Dorsolateral prefrontal cortex (tissue), 122 donors: ENCODE measurements at places on chromosomes 5 and 9.

DNA sequence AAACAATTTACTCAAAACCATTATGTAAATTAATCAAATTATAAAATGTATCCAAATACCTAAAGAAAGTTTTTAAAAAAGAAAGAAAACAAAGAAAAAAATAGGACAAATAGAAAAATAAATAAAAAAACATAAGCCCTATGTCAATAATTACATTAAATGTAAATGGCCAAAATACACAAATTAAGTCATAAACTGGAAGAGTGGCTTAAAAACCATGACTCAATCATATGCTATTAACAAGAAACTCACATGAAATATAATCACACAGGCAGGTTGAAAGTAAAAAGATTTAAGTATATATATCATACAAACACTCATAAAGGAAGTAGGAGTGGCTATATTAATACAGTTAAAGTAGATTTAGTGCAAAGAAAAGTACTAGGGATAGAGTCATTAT is 95.3 kb downstream of the PRELID2 start:
- DNase-seq = no peak

GRCh38 chr5:3321119-3321760 is 274.4 kb upstream of the IRX1 start:
- DNase-seq = no peak

- DNase-seq = no peak
These were observed 54.2 kb downstream of the WHRN start for GRCh38 chr9:114450833-114451706.

GRCh38 chr9:94639999-94640376 is 670 bp upstream of the FBP1 start:
- no peak for DNase-seq

GRCh38 chr9:77811832-77812231 is 163.7 kb upstream of the GNA14 start:
- no peak for DNase-seq

GRCh38 chr9:136831720-136832104 is 10.6 kb upstream of the AJM1 start:
- no peak for DNase-seq

GRCh38 chr5:137669811-137670210 is 66.1 kb downstream of the KLHL3 start:
- no peak for DNase-seq

GRCh38 chr5:122788996-122789395 is 14.1 kb downstream of the SNX2 start:
- no peak for DNase-seq

DNA sequence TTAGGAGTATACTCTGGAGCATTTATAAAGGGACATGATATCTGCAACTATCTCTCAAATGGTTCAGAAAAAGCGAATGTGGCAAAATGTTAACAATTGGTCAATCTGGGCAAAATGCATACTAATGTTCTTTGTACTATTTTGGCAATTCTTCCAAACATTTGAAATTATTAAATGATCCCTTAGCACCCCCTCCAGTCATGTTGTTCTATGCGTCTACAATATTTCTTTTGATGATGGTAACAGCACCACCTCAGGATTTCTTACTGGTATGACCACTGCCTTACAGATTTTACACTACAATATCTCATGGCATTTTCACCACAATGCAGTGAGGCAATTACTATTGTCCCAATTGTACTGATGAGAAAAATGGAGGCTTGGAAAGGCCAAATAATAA is 52.9 kb upstream of the TRIO start:
- DNase-seq = no peak

- no peak for DNase-seq
These were observed 47.7 kb upstream of the GLRX start for GRCh38 chr5:95870105-95870672.

DNA sequence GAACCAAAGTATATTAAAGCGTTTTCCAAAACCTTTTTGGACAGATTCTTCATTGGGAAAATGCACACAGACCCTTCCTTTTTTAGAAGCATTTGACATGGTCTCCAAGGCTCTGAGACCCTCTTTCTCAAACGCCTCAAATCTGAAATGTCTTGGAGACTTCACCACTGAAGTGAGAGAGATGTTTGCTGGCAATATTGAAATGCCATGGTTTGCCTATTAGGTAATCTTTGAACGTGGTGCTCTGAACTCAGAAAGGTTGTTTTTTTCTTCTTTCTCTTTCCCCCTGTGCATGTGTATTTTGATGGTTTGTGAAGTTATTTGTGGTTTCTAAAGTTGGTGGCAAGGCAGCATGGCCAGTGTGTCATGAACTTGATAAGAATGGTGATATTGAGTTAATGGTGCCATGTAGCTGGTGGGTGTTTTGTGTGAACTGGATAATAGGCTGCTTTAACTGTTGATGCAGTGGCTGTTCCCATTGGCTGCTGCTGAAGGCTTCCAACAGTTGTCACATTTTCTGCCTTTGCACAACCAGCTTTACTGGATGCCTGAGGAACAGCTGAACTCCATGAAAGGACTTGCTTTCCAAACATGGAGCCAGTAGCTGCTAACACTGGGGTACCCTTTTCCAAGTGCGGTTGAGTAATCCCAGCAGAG is 1.7 kb downstream of the PALM2AKAP2 start:
- no peak for DNase-seq

DNA sequence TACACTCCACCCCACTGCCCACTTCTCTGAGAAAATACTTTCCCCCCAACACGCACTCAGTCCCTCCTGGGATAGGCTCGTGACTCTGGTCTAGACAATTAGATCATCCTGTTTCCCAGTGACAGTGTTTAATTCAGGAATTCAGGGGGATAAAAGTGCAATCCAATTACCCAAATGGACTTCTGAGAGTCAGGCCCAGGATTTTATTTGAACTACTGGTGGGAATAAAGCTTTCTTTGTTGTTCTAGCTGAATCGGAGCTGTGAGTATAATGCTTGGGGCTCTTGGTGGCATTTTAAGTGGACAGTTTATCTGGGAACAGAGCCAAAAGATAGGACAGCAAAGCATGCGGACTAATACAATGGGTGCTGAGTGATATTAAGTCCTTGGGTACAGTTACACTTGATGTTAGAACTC is 683.3 kb downstream of the MAT2B start:
- no peak for DNase-seq

DNA sequence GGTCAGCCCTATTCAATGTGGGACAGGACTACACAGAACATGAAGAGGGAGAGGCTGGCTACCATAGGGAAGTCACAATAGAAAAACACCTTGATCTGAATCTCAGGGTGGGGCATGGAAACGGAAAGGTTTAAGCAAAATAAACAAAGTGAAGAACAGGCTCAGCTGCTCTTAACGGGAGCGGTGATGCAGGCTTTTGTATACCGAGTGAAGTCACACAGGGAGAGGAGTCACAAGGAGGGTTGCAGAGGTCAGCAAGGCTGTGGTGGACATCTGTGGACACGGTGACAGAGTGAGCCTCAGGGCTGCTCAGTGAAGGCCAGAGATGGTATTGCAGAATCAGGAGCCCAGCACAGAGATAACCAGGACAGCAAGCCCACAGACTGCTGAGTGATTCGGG is 30.6 kb upstream of the SEMA4D start:
- peak; percentile 18 for DNase-seq

DNA sequence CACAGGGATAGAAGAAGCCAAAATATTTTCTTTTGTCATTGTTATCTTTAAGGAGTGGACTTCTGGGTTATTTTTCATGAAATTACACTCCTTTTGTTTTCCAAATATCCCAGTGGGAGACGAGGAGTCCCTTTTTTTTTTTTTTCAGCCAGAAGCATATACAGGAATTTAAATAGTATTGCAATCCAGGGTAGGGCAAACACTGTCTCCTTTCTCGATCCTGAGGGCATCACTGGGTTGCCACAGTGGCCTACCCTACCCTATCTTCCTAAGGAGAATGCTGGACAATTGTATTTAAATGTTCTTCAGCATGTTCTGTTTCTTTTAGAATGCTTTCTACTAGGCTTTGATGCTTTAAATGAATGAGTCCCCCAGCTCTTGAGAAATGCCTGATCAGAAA is 47.9 kb downstream of the LRRC70 start:
- no peak for DNase-seq

DNA sequence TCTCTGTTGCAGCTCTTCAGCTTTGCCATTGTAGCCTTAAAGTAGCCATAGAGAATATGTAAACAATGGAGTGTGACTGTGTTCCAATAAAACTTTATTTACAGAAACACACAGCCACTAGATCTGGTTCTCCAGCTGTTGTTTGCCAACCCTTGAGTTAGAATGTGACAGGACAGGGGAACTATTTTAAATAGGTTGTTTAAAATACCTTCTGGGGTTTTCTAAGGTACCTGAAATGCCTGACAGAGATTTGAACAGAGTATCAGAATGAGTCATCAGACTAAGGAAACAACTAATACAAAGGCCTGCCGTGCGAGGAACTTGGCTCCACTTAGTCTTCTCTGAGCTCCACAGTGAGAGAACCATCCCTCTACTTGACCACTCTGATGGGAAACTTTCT is 85.4 kb downstream of the HSD17B4 start:
- no peak for DNase-seq

DNA sequence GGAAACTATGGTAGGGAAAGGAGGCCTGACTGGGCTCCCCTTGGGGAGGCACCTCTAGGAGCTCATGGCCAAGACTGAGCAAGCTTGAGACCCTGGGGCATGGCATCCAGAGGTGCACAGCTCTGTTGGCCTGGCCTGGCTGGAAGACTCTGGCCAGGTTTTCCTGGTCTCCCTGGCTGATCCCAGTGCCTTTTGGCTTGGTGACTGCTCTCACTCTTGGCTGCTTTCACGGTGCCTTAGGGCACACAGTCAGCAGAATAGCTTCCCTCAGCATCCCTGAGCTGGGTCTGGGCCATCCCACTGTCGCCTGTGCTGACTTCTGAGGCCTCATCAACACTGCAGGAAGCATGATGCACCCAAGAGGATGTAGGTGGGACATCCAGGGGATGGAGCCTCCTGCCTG is 13.4 kb upstream of the DELE1 start:
- no peak for DNase-seq

GRCh38 chr9:76586390-76587314 is 127.7 kb downstream of the GCNT1 start:
- DNase-seq = no peak

GRCh38 chr9:124122813-124123462 is 111.4 kb downstream of the LHX2 start:
- no peak for DNase-seq

DNA sequence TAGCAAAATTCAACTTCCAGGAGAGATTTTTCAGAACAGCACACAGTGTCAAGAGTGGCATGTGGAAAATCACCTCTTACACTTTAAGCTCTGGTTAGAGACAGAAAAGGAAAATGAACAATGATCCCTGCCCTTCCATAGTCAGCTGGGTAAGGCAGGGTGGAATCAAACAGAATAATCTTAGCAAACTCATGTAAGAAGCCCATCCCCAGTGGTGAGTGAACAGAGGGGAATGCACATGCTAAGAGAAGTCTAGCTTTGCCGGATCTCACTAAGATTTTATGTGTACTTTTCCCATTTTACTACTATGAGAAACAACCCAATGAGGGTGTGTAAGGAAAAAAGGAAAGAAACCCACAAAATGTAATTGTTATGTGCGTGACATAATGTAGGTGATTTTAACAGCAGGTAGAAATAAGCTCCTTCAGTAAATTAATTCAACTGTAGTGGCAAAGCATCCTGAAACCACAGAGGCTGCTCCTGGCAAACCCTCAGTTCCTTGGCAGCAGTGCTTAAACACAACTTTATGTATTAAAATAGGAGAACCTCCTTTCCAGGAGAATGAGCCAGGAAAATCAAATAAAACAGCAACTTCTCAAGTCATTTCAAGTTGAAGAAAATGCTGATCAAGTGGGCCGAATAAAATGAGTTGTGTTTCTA is 366.0 kb upstream of the TRPC7 start:
- DNase-seq = no peak

GRCh38 chr5:159131951-159132350 is 32.2 kb upstream of the EBF1 start:
- DNase-seq = no peak

- DNase-seq = no peak
These were observed 120.6 kb downstream of the TTLL11 start for GRCh38 chr9:121972501-121972981.

GRCh38 chr5:14247054-14247386 is 103.9 kb downstream of the TRIO start:
- DNase-seq = no peak

- DNase-seq = no peak
These were observed 226.5 kb downstream of the ASTN2 start for GRCh38 chr9:117188394-117188793.

GRCh38 chr5:129616517-129616916 is 131.4 kb upstream of the MINAR2 start:
- DNase-seq = no peak

DNA sequence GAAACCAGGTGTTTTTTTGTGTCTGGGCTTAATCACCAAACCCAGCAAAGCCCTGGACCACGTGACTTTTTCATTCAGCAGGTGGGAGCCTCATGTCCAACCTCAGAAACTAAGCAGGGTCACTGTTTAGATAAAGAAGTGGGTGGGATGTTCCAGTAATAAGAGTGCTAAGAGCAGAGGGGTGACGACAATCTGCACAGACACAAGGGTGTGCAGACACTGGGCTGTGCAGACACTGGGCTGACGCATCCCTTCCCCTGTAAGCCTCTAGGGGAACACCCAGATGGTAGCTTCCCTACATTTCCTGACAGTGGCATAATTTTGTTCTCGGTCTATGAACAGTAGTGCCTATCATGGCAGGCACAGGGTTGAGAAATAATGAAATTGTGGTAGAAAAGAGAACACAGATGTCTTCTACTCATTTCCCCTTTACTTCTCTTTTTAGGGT is 85.1 kb downstream of the SAXO1 start:
- DNase-seq = no peak

DNA sequence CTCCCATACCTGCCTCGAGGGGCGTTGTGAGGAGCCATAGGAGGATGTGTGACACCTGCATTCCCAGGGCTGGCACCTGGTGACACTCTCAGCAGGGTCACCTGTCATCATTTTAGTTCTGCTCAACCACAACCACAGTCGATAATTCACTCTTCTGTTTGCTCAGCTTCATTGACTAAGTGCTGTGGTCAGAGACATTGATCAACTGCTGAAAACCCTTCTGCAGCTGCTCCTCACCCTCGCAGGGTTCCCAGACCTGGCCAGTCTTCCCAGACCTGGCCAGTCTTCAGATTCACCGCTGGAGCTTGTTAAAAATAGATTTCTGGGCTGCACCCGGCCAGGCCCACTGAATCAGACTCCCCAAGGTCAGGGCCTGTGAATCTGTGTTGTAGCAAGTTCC is 92.8 kb downstream of the MVB12B start:
- no peak for DNase-seq

DNA sequence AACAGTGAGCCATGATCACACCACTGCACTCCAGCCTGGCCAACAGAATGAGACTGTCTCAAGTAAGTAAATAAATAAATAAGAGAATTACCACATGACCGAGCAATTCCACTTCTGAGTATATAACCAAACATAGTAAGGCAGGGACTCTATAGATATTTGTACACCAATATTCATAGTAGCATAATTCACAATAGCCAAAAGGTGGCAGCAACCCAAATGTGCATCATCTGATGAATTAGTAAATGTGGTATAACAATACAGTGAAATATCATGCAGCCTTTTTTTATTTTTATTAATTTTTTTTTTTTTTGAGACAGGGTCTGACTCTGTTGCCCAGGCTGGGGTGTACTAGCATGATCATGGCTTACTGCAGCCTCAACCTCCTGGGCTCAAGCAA is 33.1 kb downstream of the ALDH7A1 start:
- DNase-seq = no peak

GRCh38 chr5:172533058-172533398 is 78.7 kb upstream of the SH3PXD2B start:
- no peak for DNase-seq

- no peak for DNase-seq
These were observed 58.7 kb upstream of the RGMB start for GRCh38 chr5:98714710-98715288.
